Upper lobe of left lung (tissue), 6 donors: ENCODE measurements at places on chromosomes 1 and 21. TPM values are rescaled to one million over a fixed set of nuclear protein-coding genes. Genes with fewer than 3 reads are reported as not detected.
A peak's percentile ranks its signal among the peaks of the same experiment; 100 is the strongest.

Gene EPHX1
- total RNA-seq = 137 TPM

Gene TNNT2
- 31.4 TPM for total RNA-seq

Gene RGSL1
- total RNA-seq = not detected

Gene PGBD5
- total RNA-seq = 0.78 TPM

Gene ZNF670
- total RNA-seq = 4.7 TPM

Gene C8B
- total RNA-seq = not detected

Gene LIN28A
- 1.4 TPM for total RNA-seq

Gene SUSD4
- 1.9 TPM for total RNA-seq

Gene LCE2A
- total RNA-seq = not detected

Gene TNFSF18
- total RNA-seq = not detected

- no peak for DNase-seq
Observed at GRCh38 chr1:230487773-230488428, 61.8 kb upstream of the PGBD5 start.

DNA sequence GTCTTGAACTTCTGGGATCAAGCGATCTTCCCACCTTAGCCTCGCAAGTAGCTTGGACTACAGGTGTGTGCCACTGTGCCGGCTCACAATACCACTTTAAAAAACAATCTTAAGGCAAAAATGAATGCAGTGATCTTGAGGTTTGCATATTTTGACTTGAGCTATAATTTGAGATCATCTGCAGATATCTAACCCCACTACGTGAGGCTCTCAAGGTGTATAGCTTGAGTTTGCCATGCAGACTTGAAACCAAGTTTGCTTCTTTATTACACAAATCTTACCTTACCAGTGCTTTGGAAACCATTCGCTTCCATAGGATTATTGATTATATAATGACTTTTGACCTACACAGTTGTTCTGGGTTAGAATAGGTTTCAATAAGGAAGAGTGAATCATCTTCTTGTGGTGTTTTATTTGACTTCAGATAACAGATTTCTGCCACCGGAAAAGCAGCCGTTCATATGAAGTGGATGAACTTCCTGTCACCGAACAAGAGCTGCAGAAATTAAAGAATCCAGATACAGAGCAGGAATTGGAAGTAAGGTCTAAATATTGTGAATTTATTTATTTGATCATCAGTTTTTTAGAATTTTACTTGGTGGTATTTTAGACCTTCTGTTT lies 155.1 kb downstream of the VPS13D start:
- no peak for DNase-seq

DNA sequence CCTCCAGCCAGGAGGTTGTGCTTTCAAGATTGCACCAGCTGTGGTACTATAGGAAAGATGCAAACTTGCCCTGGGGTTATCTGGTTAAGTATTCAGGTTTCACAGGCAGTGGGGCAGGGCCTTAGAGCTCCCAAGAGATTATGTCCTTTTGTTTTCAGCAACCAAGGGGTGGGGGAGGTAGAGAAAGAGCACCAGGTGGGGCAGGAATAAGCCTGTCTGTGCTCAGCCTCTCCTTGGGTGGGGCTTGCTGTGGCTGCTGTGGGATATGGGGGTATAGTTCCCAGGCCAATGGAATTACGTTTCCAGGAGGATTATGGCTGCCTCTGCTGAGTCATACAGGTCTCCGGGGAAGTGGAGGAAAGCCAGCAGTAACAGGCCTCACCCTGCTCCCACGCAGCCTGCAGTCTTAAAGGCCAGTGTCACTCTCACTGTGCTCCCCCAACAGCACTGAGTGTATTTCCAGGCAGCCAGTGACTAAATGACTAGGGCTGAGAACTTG lies 508.6 kb downstream of the RWDD3 start:
- DNase-seq = no peak

DNA sequence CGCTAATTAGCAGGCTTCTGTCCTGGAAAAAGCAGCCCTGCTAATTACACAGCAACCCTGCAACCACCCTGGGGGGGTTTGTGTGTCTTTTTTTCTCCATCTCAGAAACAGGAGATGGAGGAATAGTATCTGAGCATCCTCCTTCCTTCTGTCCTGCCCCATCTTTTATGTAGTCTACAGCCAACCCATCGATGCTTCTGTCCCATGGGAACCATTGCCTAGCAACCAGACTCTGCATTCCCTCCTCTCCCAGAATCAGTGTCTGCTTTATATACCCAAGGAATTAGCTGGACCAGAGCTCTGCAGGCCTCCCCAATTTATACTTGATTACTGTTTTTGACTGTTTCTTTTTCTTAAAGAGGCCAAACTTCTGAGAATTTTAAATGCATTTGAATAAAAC lies 35.1 kb downstream of the LRRC38 start:
- DNase-seq = no peak

GRCh38 chr1:160167580-160167979 lies 16.2 kb downstream of the ATP1A4 start:
- DNase-seq = no peak

GRCh38 chr1:161198194-161198896 lies 509 bp downstream of the ADAMTS4 start:
- peak; percentile 82 for DNase-seq

- DNase-seq = no peak
Observed at GRCh38 chr1:109152196-109152595, 38.3 kb downstream of the ELAPOR1 start.

GRCh38 chr1:204350857-204351573 lies 8.7 kb downstream of the PLEKHA6 start:
- DNase-seq = peak; percentile 94

DNA sequence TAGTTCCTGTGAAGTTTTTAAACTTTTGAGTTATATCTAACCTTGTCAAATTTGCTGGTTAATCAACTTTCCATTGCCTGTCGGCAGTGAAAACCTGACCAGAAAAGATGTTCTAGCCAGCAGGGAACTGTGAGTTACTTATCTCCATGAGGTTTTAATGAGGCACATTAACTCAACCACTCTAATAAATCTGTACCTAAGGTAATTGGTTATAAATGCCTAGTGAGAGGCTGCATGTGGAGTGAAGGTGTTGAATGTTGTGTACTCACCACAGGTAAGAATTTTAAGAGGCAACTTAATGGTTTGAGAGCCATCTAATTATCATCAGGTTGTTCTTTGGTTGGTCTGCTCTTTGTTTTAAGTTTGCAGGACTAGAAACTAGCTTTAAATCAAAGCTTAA lies 138.4 kb upstream of the LHX8 start:
- no peak for DNase-seq

DNA sequence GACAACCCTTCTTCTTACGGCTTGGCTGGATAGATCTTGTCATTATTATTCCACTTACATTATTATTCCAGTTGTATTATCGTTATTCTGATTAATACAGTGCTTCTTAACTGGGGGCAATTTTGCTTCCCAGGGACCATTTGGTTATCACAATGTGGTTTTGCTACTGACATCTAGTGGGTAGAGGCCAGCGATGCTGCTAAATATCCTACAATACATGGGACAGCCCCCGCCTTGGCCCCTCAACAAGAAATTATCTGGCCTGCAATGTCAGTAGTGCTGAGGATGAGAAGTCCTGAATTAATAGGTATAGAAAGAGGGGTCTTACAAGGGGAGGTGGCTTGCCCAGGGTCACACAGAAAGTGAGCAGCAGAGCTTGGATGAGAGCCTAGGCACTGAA lies 105.6 kb downstream of the PTPRU start:
- no peak for DNase-seq

- no peak for DNase-seq
Observed at GRCh38 chr1:203663294-203663693, 36.7 kb downstream of the ATP2B4 start.

- DNase-seq = peak; percentile 69
Observed at GRCh38 chr1:175191659-175192058, 917 bp downstream of the KIAA0040 start.

GRCh38 chr1:20903437-20903836 lies 116.3 kb upstream of the HP1BP3 start:
- DNase-seq = no peak

DNA sequence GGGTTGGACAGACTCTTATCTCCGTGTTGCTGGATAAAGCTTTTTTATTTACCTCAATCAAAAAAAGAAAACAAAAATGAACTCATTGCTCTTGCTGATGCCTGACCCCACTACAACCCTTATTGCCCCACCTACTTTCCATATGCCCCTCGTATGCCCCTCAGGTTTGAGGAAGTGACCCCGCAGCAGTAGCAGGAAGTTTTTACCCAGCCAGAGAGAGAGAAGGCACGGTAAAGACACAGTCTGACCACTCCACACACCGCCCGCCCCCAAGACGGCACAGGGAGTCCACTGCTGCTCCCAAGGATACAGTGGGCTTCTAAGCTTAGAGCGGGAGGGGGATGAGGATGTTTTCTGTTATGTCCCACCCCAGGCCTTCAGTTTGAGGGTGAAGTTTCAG lies 9.8 kb downstream of the PLEKHO1 start:
- DNase-seq = peak; percentile 35

- DNase-seq = no peak
Observed at GRCh38 chr1:97820470-97821188, 100.2 kb downstream of the DPYD start.

- DNase-seq = no peak
Observed at GRCh38 chr1:224856973-224857372, 72.5 kb upstream of the DNAH14 start.

DNA sequence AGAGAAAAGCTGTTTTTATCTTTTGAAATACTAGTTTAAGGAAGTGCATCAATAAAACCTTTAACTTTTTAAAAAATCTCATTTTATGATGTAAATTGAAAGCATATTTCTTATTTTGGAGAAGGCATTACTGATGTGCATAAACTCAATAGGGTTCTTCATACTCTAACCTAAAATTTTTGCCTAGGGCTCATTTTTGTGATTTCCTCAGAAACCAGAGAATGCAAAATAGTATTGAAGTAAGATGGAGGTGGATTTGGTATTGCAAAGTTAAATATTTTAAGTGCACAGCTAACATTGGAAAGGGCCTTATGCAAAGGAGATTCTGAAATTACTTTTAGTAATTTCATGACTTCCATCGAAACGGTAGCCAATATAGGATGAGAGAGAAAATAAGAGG lies 101.9 kb downstream of the PTGER3 start:
- DNase-seq = no peak

- DNase-seq = no peak
Observed at GRCh38 chr1:197618061-197618460, 157.2 kb downstream of the DENND1B start.

- peak; percentile 71 for DNase-seq
Observed at GRCh38 chr1:53123453-53124140, 18.8 kb downstream of the SLC1A7 start.
